HuH-7.5 (cell line): ENCODE measurements at places on chromosomes 12 and 14.
A peak's percentile ranks its signal among the peaks of the same experiment; 100 is the strongest.

DNA sequence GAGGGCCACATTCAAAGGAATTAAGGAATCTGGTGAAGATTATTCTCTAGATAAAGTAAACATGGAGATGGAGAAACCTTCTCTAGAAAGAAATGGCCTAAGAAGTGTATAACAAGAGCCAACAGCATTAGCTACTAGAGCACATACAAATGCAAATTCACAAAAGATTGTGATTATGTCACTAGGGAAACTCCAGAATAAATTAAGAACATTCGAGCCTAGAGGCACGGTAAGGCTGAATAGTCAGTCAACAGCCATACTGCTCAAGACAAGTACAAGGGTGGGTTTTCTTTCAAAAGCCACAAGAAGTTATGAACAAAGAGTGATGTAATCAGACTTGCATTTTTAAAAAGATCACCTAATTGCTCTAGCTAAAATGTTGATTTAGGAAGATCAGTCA lies 25.4 kb downstream of the PPP4R3A start:
- DNase-seq = no peak

- no peak for DNase-seq
Observed at GRCh38 chr12:22562036-22563028, 18.0 kb upstream of the C2CD5 start.

DNA sequence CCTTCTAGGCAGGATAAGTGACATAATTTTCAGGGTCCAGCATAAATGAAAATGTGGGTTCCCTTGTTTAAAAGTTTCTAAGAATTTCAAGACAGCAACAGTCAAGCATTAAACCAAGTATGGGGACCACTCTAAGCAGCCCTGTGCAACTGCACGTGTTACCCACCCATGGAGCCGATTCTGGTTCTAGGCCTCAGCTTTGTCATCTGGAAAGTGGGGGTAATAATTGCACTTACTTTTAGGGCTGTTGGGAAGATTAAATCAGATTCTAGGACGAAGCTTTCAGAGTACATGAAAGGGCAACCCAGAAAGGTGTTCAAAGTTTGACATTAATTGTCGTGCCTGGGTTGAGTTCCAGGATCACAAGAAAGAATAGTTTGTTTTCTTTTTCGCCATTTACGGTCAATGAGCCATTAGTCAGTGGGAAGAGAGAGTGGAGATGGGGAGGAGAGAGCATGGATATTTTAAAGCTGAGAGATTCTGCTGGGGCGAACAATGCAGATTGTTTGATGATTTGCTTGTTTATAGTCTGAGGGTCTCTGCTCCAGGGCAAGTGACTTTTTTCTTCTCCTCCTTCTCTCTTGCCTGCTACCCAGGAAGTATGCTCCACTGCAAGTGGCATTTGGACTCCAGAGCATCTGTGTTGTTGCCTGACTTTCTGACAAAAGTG lies 10.7 kb upstream of the PPFIBP1 start:
- DNase-seq = no peak

- no peak for DNase-seq
Observed at GRCh38 chr14:52377940-52378339, 63.8 kb downstream of the PTGER2 start.

- DNase-seq = no peak
Observed at GRCh38 chr14:68789821-68790643, 2.8 kb downstream of the ZFP36L1 start.

DNA sequence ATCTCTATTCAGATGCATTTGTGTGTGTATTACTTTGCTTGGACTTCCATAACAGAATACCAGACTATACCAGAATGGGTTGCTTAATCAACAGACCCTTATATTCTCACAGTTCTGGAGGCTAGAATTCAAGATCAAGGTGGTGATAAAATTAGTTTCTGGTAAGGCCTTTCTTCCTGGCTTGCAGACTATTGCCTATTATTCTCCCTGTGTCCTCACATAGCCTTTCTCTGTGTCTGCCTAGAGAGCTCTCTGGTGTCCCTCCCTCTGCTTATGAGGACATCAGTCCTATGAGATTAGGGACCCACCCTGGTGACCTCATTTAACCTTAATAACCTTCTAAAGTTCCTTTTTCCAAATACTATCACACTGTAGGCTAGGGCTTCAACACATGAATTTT lies 106.0 kb downstream of the FAR2 start:
- DNase-seq = no peak

- DNase-seq = no peak
Observed at GRCh38 chr12:110756611-110757010, 13.9 kb upstream of the PPP1CC start.

GRCh38 chr12:46197883-46198282 lies 71.0 kb downstream of the SLC38A1 start:
- DNase-seq = no peak

- DNase-seq = no peak
Observed at GRCh38 chr12:28313631-28314030, 123.4 kb downstream of the CCDC91 start.

GRCh38 chr14:36870776-36871175 lies 209.1 kb downstream of the PAX9 start:
- no peak for DNase-seq

GRCh38 chr12:109523071-109523470 lies 45.6 kb downstream of the UBE3B start:
- no peak for DNase-seq

- no peak for DNase-seq
Observed at GRCh38 chr12:122979908-122980182, 636 bp upstream of the ARL6IP4 start.

- DNase-seq = no peak
Observed at GRCh38 chr12:68207276-68207675, 18.3 kb downstream of the IL26 start.

GRCh38 chr14:96863986-96864330 lies 66.8 kb downstream of the VRK1 start:
- no peak for DNase-seq

GRCh38 chr12:41121374-41121773 lies 66.7 kb upstream of the PDZRN4 start:
- no peak for DNase-seq

- no peak for DNase-seq
Observed at GRCh38 chr12:75349946-75350345, 15.5 kb downstream of the GLIPR1L1 start.

GRCh38 chr14:52018252-52018651 lies 28.9 kb downstream of the RTRAF start:
- no peak for DNase-seq

DNA sequence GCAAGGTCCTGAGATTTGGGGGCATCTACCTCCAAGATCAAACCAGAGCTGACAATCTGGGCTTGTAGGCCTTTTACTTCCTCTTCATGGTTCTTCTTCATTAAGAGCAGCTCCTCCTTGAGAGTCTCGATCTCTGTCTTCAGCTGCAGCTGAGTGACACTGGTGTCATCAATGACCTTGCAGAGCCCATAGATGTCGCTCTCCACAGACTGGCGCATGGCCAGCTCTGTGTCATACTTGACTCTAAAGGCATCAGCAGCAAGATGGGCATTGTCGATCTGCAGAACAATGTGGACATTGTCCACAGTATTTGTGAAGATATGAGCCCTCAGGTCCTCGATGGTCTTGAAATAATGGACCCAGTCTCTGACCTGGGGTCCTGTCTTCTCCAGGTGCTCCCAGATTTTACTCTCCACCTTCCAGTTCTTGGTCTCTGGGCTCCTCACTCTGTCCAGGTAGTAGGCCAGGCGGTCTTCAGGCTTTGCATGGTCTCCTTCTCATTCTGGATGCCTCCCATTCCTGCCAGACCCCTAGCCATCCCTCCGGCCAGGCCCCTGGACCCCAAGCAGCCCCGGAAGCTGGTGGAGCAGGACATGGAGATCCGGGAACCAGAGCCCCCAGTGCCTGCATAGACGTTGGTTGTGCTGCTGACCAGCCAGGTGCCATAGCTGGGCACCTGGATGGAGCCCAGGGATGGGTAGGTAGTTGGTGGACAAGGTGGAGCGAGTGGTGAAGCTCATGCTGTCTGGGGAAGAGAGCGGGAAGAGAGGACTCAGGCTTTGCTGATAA lies 141.0 kb downstream of the MSRB3 start:
- no peak for DNase-seq

DNA sequence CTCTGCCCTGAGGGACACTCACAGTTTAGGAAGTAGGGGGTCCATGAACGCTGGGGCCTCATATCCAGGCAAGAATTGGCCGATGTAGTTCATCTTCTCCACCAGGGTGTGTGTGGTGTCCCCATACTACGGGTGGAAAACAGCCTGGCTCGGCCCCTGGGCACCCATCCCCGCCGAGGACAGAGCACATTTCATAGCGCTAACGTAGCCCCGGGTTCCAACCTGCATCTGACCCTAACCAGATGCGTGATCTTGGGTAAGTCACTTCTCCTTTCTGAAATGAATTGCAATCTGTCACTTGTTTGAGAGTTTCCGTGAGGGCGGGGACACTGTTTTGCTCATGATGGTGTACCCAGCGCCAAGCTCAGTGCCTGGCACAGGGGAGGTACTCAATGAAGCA lies 9.0 kb downstream of the HPD start:
- no peak for DNase-seq

DNA sequence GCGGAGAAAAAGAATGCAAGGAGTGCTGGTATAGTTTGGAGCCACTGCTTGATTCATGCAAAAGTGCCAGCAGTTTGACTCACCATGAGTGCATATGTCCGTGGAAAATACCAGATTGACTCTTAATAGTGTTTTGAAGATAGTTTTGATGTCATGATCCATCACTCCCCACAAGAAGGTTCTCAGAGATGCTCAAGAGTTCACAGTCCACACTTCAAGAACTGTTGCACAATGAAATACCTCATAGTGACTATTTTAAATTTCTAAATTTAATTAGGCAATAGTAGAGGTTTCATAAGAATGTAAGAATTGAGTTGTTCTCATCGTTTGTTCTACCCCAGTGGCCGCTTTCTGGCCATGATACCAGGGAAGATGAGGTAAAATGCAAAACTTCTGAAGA lies 286.6 kb upstream of the RGS6 start:
- DNase-seq = no peak

DNA sequence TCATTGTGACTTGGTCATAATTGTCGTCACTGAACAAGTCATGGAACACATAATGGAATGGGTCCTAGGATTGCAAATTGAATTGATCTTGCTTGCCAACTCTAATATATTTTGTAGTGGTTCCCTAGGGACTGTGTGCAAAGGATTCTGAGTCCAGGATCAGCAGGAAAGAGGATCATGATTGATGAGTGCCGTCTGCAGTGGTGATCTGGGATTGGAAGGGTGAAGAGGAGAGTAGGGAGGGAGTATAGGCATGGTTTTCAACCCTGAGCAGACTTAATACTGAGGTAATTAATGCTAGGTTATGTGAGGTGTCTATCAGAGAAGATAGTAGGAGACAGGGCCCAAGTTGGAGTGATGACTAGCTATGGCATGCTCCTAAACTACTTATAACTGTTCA lies 168.9 kb downstream of the ESR2 start:
- DNase-seq = no peak

- peak; percentile 73 for DNase-seq
Observed at GRCh38 chr12:6827982-6828780, at the start of gene P3H3. P3H3 (plus strand) TSS chr12:6828407; CDS start chr12:6828441, 34 bp downstream.

GRCh38 chr12:57965766-57966165 lies 24.4 kb downstream of the ATP23 start:
- no peak for DNase-seq

DNA sequence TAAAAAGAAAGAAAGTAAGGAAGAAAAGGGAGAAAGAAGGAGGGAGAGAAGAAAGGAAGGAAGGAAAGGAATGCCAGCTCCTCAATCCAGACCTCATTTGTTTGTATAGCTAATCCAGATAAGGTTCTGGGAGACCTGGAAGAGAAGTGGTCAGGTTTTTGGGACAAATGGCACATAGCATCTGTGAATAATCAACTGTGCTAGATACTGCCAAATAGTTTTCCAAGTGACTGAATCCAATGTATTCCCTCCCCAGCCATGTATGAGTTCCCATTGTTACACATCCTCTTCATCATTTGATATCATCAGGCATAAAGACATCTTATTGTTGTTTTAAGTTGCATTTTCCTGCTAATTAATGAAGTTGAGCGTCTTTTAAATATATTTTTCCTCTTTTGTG lies 18.6 kb upstream of the PTGR2 start:
- DNase-seq = no peak

DNA sequence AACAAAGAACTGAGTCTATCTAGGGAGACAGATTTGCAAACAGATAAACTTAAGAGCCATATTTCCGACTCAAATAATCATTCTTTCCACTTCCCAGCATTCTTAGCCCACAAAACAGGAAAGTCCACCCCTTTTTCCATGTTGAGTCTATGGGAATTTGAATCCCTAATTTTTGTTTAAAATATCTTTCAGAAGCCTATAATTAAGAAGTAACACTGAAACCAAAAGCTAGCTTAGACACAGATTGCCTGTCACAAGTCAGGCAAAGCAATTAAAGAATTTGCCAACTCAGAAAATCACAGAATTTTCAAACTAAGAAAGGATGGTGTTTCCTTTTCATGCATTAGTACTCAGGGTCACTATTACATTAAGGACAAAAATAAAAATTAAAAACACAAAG lies 17.0 kb downstream of the ATP2B1 start:
- DNase-seq = no peak

DNA sequence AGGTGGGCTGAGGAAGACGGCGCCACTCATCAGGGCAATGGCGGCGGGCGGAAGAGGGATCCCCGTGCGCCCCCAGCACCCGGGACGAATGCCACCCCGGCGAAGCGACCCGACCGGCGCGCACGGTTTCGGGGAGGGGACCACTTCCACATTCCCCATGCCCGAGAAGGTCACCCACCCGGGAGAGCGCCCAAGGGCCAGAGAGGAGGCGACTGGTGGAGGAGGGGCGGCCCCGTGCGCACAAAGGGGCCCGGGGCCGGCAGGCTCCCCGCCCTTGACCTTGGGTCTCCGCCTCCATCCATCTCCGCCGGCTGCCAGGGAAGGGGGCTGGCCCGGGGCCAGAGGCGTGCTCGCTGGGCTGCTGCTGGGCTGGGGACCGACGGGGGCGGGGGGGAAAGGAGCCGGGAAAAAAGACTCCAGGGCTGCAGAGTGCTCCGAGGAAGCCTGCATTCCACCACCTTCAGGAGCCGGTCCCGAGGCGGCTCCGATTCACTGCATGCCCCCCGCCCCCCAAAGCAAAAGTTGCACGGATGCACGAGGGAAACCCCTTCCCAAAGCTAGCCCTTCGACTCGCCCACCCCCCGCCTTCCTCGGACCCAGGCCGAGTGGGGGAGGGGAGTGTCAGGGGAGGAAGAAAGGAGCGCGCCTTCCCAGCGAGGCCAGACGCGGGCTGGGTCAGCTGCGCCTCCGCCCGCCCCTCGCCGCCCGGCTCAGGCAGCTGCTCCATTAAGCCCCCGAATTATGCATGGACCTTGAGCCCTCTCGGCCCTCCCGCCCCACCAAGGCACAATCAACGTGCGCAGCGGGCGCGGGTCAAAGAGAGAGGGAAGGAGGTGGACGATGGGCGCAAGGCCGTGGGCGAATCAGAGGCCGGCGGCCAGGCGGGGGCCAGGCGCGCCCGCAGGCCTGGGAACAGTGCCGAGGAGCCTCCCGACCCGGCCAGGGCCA lies 26.2 kb downstream of the BCL11B start:
- DNase-seq = no peak

- DNase-seq = no peak
Observed at GRCh38 chr12:25365340-25365730, 114.6 kb upstream of the KRAS start.

DNA sequence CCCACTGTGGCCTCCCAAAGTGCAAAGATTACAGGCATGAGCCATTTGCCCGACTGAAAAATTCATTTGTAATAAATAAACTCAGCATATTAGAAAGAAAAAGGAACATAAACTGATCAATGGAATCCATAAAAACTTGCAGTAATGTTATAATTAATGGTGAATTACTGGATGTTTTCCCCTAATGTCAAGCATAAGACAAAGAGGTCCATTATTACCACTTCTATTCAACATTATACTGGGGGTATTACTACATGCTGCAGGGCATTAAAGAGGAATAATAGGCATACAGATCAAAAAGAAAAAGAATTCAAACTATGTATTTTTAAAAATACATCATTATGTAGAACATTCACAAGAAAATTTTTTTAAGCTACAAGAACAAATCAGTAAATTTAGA lies 926.8 kb downstream of the LRFN5 start:
- no peak for DNase-seq
